ENCODE measurements at places on chromosomes 12 and 14. TPM values are rescaled to one million over a fixed set of nuclear protein-coding genes. Genes with fewer than 3 reads are reported as not detected.

GRCh38 chr12:26896913-26897312, 40.9 kb downstream of the INTS13 start:
- no peak overlapping the region for H3K27ac ChIP-seq
- no peak for DNase-seq
- H3K4me3 ChIP-seq: no peak overlapping the region
- no peaks in the 10 kb centered on the region for H3K27me3 ChIP-seq
- H3K4me1 ChIP-seq: peaks cover 5% of the 10 kb centered on the region
- H3K36me3 ChIP-seq: peaks cover 32% of the 10 kb centered on the region

DNA sequence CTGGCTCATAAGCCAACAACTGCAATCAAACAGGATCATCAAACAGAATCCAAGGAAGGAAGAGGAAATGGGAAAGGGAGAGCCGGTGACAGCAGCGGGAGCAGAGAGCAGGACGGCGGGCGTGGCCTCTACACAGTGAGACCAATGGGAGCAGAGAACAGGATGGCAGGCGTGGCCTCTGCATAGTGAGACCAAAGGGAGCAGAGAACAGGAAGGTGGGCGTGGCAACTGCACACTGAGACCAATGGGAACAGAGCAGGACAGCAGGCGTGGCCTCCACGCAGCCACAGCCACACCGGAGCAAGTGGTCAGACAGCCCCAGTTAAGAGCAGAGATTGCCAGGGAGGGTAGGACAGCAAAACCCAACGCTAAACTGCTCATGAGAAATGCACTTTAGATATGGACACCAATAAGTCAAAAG, 16.4 kb downstream of the LRCOL1 start:
- H3K27me3 ChIP-seq: peaks cover 16% of the 10 kb centered on the region
- H3K36me3 ChIP-seq: no peaks in the 10 kb centered on the region
- peaks cover 12% of the 10 kb centered on the region for H3K4me1 ChIP-seq
- DNase-seq: peak; percentile 50
- no peak overlapping the region for H3K4me3 ChIP-seq

GRCh38 chr12:64675795-64676194, 65.5 kb downstream of the RASSF3 start:
- DNase-seq: peak; percentile 41
- peaks cover 2% of the 10 kb centered on the region for H3K36me3 ChIP-seq
- H3K27ac ChIP-seq: peak overlapping the region; percentile 83
- peaks cover 94% of the 10 kb centered on the region for H3K4me1 ChIP-seq

DNA sequence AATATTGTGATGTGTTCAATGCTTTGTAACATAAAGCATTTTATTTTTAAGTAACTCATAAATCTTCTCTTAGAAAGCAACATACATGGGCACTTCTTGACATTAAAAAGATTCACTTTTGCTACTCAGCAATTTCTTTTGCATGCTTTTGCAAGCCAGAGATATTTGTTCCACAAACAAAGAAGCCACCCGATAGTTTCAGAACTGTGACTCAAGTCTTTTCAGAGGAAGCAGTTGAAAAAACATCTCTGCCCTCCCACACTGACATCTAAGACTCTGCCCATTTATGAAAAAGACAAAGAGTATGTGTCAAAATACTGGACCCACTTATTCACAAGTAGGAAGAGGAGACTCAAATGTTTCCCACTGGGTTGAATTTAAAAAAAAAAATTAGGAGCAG, 7.5 kb downstream of the APPL2 start:
- H3K27me3 ChIP-seq: no peaks in the 10 kb centered on the region
- H3K4me1 ChIP-seq: peaks cover 77% of the 10 kb centered on the region
- H3K4me3 ChIP-seq: no peak overlapping the region
- no peak for DNase-seq

GRCh38 chr12:103771466-103771865, 69.6 kb downstream of the NT5DC3 start:
- DNase-seq: peak; percentile 31
- H3K36me3 ChIP-seq: peaks cover 17% of the 10 kb centered on the region
- H3K27ac ChIP-seq: no peak overlapping the region

- H3K36me3 ChIP-seq: peaks cover 4% of the 10 kb centered on the region
- H3K27ac ChIP-seq: no peak overlapping the region
- H3K4me3 ChIP-seq: no peak overlapping the region
- no peaks in the 10 kb centered on the region for H3K27me3 ChIP-seq
These were observed 7.9 kb downstream of the GABARAPL1 start for GRCh38 chr12:10220398-10221077.

DNA sequence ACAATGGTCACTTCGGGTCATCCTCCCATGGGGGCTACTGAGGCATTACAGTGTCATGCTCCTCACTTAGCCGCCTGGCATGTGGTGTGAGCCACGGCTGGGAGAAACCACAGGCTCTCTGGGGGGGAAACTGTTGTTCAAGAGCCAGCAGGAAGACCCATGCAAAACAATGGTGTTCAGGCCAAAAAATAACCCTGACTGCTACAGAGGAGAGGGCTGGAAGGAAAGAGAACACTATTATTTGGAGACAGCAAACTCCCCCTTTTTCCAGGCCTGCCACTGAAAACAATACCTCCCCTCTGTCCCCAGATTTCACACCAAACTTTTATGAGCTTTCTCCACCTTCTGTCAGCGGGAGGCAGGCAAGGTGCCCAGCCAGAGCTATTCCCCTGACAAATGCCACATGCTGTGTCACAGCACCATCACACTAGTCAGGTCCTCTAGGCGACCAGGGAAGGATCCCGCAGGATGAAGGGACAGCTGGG, 83.7 kb downstream of the CHGA start:
- no peak overlapping the region for H3K27ac ChIP-seq
- H3K4me1 ChIP-seq: no peaks in the 10 kb centered on the region
- no peaks in the 10 kb centered on the region for H3K36me3 ChIP-seq
- H3K27me3 ChIP-seq: no peaks in the 10 kb centered on the region
- no peak for DNase-seq
- H3K4me3 ChIP-seq: no peak overlapping the region

DNA sequence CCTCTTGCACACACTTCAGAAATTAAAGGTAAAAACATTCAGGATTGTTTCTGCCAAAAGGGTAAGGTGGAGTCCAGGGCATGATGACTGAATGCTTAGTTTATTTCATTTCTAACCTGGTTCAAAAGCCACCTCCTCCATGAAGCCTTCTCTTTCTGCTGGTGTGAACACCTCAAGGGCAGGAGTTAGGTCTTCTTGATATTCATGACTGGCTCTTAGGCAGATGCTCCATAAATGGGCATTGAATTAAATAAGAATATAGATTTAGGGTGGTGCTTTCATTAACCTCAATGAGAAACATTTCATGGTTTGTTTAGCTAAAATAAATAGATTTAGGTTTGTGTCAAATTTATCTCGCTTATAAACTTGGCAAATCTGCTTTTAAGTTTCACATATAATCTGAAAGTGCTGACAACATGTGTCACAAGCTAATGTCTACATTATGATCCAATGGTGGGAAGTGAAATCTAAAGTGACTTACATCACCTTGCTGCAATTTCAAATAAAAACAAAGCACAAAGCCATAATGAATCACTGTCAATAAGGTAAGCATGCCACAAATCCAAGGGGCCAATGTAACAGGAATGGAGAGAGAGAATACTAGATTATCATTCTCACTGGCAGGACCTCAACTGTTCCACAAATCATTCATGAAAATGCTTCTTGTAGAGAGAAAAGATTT, 72.7 kb upstream of the GRIP1 start:
- DNase-seq: no peak
- H3K36me3 ChIP-seq: no peaks in the 10 kb centered on the region
- peaks cover 6% of the 10 kb centered on the region for H3K27me3 ChIP-seq
- H3K4me3 ChIP-seq: no peak overlapping the region

GRCh38 chr12:124125203-124125871, 152.3 kb downstream of the ZNF664 start:
- H3K36me3 ChIP-seq: no peaks in the 10 kb centered on the region
- peaks cover 4% of the 10 kb centered on the region for H3K27me3 ChIP-seq
- no peak overlapping the region for H3K4me3 ChIP-seq
- no peak for DNase-seq
- no peaks in the 10 kb centered on the region for H3K4me1 ChIP-seq
- no peak overlapping the region for H3K27ac ChIP-seq

GLS2 gene
- 8.7 TPM for total RNA-seq

ABHD12B gene
- not detected for total RNA-seq

FITM1 gene
- not detected for total RNA-seq
